ENCODE measurements at places on chromosomes 4 and X.

- no peak for DNase-seq
These were observed 250.3 kb upstream of the KLF3 start for GRCh38 chr4:38413524-38414341.

DNA sequence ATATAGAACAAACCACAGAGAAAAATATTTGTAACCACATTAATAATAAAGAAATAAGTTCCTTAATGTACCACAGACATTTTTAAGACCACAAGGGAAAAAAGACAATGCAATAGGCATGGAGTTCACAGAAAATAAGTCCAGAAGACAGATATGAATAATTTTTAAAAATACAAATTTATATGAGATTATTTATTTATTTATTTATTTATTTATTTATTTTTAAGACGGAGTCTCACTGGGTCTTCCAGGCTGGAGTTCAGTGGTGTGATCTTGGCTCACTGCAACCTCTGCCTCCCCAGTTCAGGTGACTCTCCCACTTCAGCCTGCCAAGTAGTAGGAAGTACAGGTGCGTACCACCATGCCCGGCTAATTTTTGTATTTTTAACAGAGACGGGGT, 53.7 kb downstream of the THAP9 start:
- DNase-seq: no peak

GRCh38 chr4:15144967-15145295, 142.7 kb downstream of the CPEB2 start:
- no peak for DNase-seq

DNA sequence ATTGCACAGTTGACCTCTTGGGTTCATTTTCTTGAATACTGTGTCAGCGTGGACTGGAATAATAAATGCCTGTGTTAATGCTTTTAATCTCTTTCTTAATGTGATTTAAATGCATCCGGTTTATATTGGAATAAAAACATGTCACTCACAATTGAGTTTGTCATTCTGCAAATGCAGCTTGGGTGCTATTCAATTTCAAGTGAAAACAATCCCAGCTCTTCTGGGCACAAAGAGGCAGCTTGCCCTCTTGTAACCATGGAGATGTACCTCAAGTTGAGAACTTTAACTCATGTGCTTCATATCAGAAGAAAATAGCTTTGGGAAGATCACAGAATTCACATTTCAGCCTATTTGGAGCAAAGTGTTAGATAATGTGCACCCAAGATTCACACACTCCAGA, 355.7 kb upstream of the GNPDA2 start:
- DNase-seq: no peak

- no peak for DNase-seq
These were observed 182.5 kb upstream of the ARX start for GRCh38 chrX:25198253-25198652.

DNA sequence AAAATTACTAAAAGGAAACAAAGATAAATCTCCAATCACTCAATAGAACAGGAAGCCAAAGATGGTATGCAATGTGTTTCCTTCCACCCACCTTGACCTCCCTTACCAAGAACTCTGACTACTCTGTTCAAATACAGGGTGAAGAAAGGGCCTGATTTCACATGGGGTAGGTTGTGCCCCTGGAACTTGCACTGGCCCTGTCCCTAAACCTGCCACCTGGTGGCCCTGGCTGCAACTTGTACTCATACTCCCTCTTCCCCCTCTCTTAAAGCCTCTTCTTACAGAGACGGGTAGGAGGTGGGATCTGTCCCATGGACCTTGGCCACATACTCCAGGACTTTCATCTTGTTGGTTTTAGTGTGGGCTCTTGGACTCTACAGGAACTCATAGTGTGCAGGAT, 17.3 kb upstream of the TMEM185A start:
- no peak for DNase-seq

- no peak for DNase-seq
These were observed at the start of gene RNF128 for GRCh38 chrX:106726485-106727437. Gene RNF128 (plus strand): TSS chrX:106726701. CDS start chrX:106726914, 213 bp downstream.

- no peak for DNase-seq
These were observed 57.1 kb downstream of the ADD1 start for GRCh38 chr4:2900741-2901140.
